ENCODE measurements at places on chromosomes 12 and 14.

GRCh38 chr14:106037380-106037779, 511.0 kb downstream of the TMEM121 start:
- DNase-seq, result no peak

- DNase-seq, result no peak
Measured at GRCh38 chr12:100661300-100661951, 87.9 kb downstream of the GAS2L3 start.

- peak; percentile 62 for DNase-seq
Measured at GRCh38 chr14:39266871-39267607, 33.3 kb downstream of the MIA2 start.

DNA sequence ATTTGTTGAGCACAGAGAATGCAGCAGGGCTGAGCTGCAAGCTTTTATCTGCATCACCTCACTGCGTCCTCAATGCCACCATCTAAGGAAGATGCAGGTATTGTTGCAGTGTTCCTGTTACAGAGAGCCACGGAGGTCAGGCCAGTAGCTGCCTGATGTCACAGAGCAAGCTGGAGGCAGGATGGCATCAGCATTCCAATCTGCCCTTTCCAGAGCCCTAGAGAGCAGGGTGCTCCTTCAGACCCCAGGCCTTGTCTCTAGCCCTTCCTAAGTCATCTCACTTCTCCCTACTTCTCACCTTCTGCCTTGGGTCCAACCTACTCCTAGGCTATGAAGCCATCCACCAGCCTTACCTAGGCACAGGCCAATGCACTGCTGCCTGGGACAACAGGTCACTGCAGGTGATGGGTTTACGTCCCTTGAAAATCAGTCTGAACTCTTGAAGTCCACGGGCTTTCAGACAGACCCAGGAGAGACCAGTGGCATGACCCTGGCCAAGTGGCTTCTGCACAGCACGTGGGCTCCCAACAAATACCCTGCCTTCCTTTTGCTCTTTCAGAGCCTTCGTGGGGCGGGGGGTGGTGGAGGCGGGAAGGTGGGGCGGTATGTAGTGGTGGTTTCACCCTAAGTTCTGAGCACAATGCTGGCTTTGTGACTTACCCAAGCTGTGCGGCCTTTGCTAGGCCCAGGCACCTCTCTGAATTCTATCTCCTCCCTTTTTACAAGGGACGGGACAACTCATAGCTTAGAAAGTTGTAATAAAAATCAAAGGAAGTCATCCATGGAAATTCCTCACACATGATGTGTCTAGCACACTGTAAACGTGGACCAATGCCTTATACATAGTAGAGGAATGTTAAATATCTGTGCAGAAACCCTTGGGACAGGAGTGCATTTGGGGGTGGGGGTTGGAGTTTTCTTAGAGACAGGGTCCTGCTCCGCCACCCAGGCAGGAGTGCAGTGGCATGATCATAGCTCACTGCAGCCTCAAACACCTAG, 136.0 kb downstream of the KSR2 start:
- no peak for DNase-seq

DNA sequence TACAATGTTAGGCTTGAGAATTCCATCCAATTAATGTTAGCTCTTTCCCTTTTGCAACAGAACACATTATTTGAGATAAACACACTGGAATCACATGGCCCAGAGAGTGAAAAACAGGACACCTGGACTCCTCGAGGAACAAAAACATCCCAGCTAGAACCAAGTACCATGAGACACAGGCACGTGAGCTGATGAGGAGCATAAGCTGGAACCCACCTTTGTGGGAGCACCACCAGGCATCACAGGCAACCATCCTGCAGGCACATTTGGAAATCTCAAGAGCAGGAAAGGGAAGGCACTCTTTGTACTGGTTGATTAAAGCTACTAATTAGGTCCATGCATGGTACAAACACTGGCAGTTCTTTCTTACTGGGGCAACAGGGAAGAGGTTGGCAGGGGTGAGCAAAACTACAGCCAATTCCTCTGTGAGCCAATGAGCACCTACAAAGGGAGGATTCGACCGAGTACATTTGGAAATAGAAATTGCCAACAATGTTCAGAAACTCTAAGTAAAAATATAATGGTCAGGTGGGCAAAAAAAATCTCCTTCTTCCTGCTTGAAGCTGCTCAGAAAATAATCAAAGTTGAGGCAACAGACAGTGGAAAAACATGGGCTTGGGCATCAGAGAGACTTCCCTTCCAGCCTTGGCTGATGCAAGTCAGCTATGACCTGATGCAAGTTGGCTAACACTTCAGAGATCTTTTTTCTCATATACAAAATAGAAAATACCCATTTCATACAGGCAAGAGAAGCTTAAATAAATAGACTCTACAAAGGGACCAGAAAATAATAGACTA, 216.7 kb downstream of the NUAK1 start:
- DNase-seq, result no peak

DNA sequence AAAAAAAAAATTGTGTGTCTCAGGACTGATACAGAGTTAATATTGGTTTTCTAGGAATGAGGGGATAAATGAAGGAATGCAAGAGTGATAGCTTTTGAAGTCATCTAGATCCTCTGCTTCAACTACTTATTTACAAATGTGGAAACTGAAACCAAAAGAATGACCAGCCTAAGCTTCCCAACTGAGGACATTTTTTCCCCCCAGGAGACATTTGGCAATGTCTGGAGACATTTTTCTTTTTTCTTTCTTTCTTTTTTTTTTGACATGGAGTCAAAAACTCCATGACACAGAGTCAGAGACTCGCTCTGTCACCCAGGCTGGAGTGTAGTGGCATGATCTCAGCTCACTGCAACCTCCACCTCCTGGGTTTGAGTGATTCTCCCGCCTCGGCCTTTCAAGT, 15.3 kb downstream of the DLK1 start:
- DNase-seq, result no peak

GRCh38 chr12:82609234-82609914, 77.3 kb upstream of the TMTC2 start:
- no peak for DNase-seq

GRCh38 chr12:104840262-104840661, 117.8 kb downstream of the SLC41A2 start:
- DNase-seq, result no peak

DNA sequence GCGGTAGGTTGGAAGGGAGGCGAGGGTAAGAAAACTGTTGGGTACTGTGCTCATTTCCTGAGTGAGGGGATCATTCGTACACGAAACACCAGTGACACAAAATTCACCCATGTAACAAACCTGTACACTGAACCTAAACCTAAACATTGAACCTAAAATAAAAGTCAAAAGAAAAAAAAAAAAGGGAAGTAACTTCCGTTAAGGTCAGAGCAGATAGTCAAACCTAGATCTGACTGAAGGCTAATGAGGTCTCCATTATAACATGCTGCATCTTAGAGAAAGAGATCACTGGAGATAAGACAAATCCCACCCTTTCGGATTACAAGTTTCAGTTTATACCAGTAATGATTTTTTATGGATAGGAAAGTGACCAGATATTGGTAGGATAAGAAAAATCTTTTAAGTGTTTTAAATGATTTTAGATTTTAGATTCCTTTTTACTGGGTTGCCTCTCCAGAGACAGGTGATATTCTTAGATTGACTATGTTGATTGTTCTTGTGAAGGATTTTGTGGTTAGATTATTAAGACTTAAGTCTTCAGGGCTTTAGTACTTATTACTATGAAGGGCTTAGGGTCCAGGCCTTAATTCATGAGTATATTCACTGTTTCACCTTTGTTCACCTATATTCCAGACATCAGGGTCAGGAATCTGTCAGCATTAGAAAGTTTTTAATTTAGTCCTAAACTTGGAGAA, 11.2 kb upstream of the NCKAP1L start:
- DNase-seq, result no peak

DNA sequence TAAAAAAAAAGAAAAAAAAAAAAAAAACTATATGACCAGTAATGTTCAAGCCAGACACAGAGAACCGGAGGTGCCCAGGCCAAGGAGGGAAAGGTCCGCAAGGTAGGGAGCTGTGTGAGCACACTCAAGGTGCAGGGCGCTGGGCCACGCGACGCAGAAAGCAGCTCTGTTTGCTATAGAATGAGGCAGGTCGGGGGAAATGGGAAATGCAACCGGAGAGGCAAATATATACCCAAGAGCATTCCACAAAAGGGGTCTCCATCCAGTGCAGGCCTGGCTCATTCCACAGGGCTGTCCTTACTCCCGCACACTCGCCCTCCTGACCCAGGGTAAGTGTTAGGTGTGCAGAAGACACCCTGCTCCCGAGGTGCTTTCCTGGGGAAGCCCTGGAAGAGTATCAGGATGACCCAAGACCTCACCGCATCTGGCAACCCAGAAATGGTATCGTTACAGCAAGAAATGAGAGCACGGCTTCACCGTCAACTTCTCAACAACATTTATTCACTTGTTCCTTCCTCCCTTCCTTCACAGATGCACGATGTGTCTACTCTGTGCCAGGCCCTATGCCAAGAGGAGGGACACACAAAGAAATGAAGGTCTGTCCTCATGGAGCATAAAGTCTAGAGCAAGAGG, 86.4 kb downstream of the BCL11B start:
- DNase-seq, result no peak

- no peak for DNase-seq
Measured at GRCh38 chr14:37116933-37117849, 55.2 kb downstream of the SLC25A21 start.

- no peak for DNase-seq
Measured at GRCh38 chr14:81093651-81094050, 127.1 kb downstream of the GTF2A1 start.

All from activated CD4-positive, alpha-beta T cell treated with anti-CD3 and anti-CD28 coated beads, Interleukin-2, amount 50 U/mL, for 24 hours (primary cell).